Psoas muscle (tissue), 8 donors: ENCODE measurements at places on chromosomes 5 and 9. TPM values are rescaled to one million over a fixed set of nuclear protein-coding genes. Genes with fewer than 3 reads are reported as not detected.

DNA sequence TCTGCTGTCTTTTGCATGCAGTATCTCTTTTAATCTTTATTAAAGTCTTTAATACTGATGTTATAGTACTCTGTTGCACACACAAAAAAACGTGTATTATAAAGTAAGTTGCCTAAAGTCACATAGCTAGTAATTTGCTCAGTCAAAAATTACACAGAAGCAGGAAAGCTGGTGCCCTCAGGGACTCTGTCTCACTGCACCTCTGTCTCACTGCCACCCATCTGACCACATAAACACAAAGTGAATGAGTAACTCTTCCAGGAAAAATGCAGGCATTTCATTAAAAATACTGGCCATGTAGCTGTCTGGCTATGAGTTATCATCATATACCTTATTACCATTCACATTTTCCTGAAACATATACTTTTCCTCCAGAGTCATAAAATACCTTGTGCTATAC is 591.7 kb downstream of the CSNK1G3 start:
- no peaks in the 10 kb centered on the region for H3K36me3 ChIP-seq
- no peak overlapping the region for H3K27ac ChIP-seq
- no peaks in the 10 kb centered on the region for H3K27me3 ChIP-seq
- H3K4me1 ChIP-seq: no peaks in the 10 kb centered on the region

DNA sequence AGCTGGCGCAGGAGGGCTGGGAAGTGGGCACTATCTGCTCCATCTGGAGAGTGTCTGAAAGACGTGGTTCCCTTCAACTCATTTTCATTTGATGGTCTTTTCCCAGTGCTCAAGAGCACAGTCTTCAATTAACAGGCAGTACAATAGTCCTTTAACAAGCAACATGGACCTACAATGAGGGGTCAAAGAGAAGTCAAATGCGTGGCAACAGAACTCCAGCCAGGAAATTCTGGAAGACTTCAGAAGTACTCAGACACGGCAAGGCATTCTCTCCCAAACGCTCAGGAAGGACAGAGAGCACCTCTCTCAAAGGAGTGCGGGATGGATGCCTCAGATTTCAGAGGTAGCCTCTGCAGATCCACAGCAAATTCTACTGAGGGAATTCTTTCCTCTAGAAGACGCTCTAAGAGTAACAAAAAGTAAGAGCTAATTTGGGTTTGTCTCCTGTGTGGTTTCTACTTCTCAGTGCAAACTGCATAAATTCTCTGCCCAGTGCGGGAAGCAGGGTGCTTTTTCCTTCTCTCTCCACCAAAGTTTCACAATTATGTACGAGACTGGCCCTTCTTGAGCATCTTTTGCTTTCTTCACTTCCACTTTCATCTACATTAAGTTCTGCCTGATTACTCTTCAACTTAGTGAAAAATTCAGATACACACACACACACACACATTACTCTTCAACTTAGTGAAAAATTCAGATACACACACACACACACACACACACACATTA is 56.4 kb downstream of the LHFPL2 start:
- no peak for DNase-seq
- no peaks in the 10 kb centered on the region for H3K27me3 ChIP-seq
- H3K4me3 ChIP-seq: no peak overlapping the region

The JAKMIP2 gene
- total RNA-seq: not detected

The CAPSL gene
- not detected for total RNA-seq
